NCI-H1436 treated with DMSO at 0.1 percent for 48 hours (cell line): ENCODE measurements at places on chromosomes 12 and 14.

- DNase-seq, result no peak
Observed at GRCh38 chr12:52010152-52010622, 3.4 kb downstream of the TAMALIN start.

DNA sequence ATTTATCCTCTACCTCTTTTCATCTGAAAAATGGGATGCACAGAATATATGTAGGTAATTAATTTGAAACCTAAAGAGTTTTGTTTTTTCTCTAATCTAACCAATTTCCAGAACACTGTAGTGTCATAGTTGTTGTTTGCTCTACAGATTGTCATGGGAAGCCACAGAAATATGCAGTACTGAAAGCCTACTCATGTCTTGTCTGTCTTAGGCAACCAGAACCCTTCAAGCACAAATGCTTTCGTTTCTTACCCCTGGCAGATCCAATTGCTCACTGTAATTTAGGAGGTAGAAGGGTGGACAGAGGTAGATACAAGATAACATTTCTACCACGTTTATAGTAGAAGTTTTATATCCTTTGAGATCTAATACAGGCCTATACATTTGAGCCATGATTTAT is 330.2 kb upstream of the NOVA1 start:
- no peak for DNase-seq

GRCh38 chr12:105783983-105784947 is 354.5 kb downstream of the NUAK1 start:
- no peak for DNase-seq

DNA sequence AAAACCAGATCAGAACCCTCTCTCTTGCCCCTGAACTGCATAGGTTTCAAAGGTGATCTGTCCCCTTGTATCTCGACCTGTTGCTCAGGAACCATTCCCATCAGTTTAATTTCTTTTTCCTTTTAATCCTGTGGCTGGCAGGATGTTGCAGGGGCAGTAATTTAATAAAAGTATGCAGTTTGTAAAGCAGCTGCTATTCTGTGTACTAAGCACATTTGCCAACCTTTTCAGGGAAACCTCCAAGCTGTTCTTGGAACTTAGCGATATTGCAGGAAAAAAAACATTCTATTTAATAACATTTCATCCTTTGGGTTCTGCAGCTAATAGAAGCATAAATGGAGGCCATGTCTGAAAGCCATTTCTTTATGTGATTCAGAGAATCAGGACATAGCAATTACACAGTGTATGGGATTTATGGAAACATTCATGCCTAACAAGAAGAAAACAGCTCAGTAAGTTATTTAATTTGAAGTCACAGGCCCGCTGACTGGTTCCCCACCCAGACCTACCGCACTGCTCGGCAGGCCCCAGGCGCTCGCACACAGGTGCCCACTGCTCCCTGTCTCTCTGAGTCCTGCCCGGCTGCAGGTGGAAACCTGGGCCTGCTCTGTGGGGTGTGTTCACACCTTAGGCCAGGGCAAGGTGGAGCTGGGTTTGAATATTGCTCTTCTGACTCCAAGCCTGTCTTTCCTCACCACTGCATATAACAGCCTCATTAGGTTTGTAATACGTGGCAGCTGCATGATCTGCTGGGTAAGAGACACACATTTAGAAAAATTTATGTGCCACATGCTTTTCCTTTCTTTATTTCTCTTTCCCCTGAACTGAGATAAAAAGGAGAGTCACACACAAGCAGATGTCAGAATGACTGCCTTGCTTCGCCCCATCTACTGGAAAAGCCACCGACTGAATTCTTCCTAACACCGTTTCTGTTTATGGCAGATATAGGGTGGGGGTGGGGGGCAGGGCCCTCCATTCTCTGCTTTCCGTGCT is 119.7 kb downstream of the SLC25A47 start:
- DNase-seq, result no peak

DNA sequence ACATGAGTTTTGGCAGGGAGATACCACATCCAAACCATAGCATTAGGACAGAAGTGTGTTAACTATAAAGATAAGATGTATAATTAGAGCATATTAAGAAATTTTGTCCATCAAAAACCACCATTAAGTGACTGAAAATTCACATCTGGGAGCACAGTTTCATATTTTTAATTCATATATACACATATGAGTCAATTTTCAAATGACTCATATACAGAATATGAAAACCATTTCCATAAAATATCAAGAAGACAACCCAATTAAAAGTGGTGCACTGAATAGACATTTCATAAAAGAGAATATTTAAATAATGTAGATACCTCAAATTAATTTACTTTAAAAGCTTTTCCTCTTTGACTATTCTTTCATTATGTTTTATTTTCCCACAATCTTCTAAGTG is 25.3 kb downstream of the MUCL1 start:
- no peak for DNase-seq

DNA sequence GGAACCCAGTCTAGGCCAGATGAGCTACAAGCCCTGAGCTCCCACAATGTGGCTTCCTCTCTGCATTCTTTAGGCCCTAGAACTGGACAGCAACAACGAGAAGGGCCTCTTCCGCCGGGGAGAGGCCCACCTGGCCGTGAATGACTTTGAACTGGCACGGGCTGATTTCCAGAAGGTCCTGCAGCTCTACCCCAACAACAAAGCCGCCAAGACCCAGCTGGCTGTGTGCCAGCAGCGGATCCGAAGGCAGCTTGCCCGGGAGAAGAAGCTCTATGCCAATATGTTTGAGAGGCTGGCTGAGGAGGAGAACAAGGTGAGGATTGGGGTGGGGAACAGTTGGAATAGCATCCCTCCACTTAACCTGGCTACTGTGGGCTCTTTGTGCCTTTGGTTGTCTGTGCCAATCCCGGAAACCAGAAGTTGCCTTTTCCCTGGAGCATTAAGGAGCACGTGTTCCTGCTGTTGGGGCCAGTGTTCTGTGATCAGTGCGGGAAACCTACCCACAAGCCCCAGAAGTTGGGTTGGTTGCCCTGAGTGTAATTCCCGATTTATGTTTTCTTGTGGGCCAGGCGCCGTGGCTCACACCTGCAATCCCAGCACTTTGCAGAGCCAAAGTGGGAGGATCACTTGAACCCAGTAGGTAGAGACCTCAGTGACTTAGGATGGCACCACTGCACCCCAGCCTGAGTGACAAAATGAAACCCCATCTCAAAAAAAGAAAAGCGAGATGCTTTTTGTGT is 6.4 kb downstream of the FKBP4 start:
- DNase-seq, result no peak

DNA sequence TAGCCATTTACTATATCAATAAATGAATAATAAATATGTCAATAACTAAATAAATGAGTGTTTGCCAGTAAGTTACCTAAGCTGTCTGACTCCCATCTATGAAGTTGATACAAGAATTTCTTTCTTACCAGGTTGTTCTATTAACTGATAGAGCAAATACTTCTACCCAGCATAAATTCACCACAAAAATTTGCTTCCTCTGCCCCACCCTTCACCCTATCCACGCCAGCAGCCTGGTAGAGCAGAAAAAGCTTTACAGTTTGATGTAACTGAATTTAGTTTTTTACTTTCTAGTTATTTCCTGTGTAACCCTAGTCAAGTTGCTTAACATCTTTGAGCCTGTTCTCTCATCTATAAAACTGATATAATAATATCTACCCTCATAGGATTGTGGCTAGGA is 94.9 kb upstream of the SLC16A7 start:
- DNase-seq, result no peak

DNA sequence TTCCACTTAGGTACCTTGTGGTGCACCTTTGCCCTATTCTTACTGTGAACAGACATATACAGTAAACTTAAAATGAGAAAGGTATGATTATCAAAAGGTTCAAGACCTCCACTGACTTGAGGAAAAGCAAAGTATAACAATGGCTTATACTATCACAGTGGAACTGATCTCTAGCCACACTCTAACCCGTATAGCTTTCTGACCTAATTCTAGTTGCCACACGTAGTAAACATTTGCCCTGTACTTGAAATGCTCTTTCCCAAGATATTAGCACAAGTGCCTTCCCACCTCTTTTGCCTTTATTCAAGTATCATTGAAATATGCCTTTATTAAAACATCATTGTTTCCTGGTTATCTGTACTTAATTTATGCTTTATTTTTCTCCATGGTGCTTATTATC is 250.4 kb upstream of the PPFIA2 start:
- no peak for DNase-seq
